ENCODE measurements at places on chromosomes 1 and 21. TPM values are rescaled to one million over a fixed set of nuclear protein-coding genes. Genes with fewer than 3 reads are reported as not detected.

GJB3 gene
- 6.3 TPM for total RNA-seq

CR2 gene
- total RNA-seq, result not detected

DYRK1A gene
- total RNA-seq, result 11.3 TPM

ACTA1 gene
- 0.18 TPM for total RNA-seq

IVL gene
- total RNA-seq, result not detected

UBE2U gene
- not detected for total RNA-seq

OR2T33 gene
- not detected for total RNA-seq

FOXD2 gene
- total RNA-seq, result 0.38 TPM

CYP4X1 gene
- not detected for total RNA-seq

GBP4 gene
- total RNA-seq, result not detected

A3GALT2 gene
- not detected for total RNA-seq

CATSPERE gene
- not detected for total RNA-seq

KCNE2 gene
- not detected for total RNA-seq

NFASC gene
- total RNA-seq, result 1.1 TPM

RGS4 gene
- 0.08 TPM for total RNA-seq

ALX3 gene
- not detected for total RNA-seq

PNRC2 gene
- 33.3 TPM for total RNA-seq

AMY1C gene
- total RNA-seq, result not detected

SPRR1A gene
- total RNA-seq, result not detected

CDK18 gene
- total RNA-seq, result 1.3 TPM

ANKRD35 gene
- not detected for total RNA-seq

EPHA10 gene
- total RNA-seq, result 0.44 TPM

FAM229A gene
- total RNA-seq, result 2.9 TPM

ETNK2 gene
- total RNA-seq, result 3.4 TPM

FNBP1L gene
- 20.5 TPM for total RNA-seq

ZNF683 gene
- total RNA-seq, result not detected

S100A1 gene
- 0.84 TPM for total RNA-seq

TMEM200B gene
- 0.07 TPM for total RNA-seq

MMP23B gene
- total RNA-seq, result 0.51 TPM

CYP4Z1 gene
- total RNA-seq, result not detected

TEKT2 gene
- total RNA-seq, result not detected

Measured in A549 treated with RU486 at 1 μM for 4 hours (cell line).